ENCODE measurements at places on chromosomes 4 and X.

DNA sequence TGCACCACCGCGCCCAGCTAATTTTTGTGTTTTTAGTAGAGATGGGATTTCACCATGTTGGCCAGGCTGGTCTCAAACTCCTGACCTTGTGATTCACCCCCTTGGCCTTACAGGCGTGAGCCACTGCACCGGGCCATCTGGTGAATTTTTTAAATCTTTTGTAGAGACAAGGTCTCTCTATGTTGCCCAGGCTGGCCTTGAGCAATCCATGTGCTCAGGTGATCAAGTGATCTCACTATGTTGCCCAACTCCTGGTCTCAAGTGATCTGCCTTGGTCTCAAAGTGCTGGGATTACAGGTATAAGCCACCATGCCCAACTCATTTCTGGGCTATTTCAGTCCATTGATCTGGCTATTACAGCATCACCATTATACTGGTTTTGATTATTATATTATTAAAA is 22.2 kb upstream of the GALNT7 start:
- DNase-seq, result no peak

- no peak for DNase-seq
Measured at GRCh38 chrX:136933611-136934145, 53.2 kb upstream of the RBMX start.

DNA sequence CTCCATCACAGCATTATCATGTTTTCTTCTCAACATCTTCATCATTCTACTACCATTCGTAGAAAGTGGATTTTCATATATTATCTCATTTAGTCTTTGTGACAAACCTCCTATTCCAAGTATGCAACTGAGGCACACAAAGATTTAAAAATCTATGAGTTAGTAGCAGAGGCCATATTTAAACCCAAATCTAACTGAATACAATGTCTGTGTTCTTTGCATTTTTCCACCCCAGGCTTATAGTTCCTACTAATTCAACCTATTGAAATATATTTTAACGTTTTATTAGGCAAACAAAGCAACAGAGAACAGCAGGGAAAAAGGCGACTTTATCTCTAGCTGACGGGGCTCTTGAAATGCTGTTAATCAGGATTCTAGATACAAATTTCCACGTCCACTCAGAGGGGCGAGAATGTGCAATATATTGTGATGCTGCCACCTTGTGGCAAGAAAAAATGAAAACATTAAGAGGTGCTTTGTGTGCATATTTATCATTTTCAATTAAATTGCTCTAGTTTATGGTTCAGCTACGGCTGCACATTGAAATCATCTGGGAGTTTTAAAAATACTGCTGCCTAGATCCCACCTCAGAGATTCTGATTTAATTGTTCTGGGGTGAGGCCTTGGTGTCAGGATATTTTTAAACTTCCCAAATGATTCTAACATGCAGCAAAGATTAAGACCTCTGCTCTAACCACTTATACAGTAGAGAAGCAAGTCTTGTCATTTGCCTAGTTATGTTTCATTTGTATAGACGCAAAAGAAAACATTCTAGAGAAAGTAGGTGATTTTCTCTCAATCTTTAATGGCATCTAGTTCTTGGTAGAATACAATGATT is 315.9 kb downstream of the MAPK10 start:
- no peak for DNase-seq

DNA sequence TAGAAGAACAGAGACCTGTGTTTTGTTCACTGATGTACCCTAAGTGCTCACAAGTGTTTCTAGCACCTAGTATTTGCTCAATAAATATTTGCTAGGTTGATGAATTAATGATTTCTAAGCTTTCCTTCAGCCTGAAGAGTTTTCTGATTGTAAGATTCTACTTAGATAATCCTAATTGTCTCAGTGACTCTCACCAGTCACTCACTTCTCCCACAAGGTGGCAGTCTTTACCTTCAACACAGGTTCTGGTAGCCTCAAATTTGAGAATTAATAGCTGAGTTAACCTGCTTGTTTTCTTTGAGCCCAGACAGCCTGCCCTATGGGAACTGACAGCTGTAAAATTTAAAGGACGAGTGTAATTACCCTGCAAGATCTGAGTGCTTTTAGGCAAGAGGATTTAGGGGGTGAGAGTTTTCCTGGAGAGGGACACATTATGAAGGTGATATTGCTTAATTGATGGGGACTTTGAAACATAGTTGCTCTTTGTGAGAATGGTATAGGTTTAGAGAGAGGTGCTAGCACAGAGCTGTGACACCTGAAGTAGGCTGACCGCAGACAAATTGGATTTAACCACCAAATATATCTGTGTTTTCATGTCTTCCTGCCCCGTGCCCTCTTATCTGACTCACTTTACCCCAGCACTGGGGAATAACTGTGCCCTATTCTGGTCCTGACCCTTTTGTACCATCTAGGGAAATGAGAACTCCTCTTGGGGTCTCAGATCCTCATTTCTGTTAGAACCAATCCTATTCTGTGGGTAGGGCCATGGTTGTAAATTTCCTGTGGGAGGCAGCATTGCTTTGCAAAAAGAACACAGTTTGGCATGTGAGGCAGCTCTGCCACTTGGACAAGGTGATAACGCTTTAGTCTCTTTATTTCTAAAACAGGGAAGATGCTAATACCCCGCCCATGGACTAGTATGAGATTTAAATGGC is 27.7 kb downstream of the CD38 start:
- no peak for DNase-seq

DNA sequence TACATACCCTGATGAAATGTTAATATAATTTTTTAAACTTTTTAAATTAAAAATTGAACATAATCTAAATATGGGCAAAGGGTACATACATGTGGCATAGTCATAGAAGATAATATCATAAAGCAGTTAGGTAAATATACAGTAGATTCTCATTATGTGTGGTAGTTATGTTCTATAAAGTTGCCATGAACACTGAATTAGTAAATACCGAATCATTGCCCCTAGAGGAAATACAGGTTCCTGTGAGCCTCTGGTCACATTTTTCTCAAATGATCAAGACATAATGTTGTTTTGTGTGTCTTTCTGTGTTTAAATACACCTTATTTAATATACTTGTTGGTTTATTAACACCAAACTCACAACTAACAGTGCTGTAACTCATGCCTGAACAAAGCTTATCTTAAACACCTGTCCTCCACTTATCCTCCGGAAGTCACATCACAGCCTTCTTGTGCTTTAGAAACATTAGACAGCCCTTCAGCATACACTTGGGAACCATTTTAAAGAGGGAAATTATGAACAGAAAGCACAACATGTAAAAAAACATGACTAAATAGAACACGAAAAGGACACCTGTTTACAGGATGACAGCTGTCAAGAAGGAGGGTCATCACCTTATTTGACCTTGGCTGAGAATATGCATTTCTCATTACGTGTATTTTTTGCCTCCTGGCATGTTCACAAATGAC is 169.4 kb upstream of the NAP1L5 start:
- no peak for DNase-seq

GRCh38 chrX:15350329-15350996 is 15.1 kb upstream of the PIGA start:
- no peak for DNase-seq

DNA sequence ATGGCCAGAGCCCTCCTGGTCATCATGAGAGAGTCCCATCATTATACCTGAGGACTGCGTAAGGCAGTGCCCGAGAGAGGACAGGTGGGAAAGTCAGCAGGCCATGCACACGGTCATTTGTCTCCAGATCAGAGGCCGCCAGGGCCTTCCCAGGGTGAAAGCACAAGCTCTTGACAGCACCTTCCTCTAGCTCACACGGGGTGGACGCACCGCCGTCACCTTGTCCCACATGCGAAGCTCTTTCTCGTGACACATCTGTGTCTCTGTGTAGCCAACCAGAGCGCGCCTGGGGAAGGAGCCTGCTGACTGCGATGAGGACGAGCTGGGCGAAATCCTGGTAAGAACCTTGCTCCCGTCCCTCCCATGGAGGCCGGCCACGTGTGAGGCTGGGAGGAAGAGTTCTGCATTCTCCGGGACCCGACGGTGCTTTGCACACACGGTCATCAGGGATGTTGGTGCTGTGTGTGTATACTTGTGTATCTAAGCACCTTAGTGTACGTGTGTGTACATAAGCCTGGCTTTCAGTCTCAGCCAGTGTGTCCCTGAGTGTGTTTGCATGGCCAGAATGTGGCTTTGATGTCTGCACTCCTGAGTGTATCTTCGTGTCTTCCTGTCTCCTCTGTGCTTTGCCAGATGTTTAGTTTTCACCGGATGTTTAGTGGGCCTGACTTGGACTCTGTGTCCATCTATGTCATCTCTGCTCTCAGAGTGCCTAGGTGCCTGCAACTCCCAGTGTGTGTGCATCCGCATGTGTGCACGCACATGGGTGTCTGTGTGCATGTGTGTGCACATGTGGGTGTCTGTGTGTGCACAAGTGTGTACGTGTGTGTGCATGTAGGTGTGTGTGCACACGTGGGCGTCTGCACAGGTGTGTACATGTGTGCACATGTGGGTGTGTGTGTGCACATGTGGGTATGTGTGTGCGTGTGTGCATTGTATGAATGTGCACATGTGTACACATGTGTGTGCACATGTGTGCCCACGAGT is 15.1 kb downstream of the ATP5ME start:
- no peak for DNase-seq

DNA sequence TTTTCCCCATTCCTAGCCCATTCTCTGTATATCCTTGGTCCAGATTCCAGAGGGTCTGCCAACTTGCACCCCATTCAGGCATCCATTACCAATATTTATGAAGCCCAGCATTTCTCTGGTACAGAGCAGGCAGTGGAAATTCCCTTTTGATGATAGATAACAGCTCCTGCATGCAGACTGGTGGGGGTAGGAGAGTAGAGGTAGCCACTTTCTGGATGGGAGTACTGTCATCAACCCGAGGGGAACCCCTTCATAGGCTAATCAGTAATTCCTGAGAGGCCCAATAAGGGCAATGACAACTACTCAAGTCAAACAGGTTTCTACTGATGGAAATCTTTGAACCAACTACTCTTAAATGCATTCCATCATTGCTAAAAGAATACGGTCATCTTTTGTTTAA is 63.7 kb downstream of the COL25A1 start:
- DNase-seq, result no peak

DNA sequence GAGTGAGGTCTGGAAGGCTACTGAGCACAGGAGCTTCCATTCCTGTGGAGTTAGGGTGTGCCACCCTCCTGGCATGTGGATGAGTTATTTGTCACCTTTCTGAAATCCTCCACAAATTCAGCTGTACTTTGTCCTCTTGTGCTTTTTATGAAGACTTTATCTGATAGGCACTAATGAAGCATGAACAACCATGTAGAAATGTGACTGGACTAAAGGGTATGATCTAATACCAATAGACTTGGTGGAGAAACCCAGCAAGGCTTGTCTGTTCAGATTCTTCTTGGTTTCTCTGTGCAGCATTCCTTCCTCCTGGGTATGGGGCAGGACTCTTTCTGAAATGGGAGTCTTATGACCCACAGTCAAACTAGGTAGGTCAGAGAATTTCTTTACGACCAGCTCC is 9.6 kb downstream of the NBDY start:
- DNase-seq, result no peak

GRCh38 chrX:790783-791360 is 160.3 kb downstream of the SHOX start:
- DNase-seq, result no peak

GRCh38 chr4:155774033-155774432 is 15.2 kb downstream of the GUCY1B1 start:
- DNase-seq, result no peak

- no peak for DNase-seq
Measured at GRCh38 chrX:46599051-46599560, 25.5 kb downstream of the CHST7 start.

GRCh38 chr4:2487632-2488031 is 18.7 kb downstream of the RNF4 start:
- peak; percentile 38 for DNase-seq

DNA sequence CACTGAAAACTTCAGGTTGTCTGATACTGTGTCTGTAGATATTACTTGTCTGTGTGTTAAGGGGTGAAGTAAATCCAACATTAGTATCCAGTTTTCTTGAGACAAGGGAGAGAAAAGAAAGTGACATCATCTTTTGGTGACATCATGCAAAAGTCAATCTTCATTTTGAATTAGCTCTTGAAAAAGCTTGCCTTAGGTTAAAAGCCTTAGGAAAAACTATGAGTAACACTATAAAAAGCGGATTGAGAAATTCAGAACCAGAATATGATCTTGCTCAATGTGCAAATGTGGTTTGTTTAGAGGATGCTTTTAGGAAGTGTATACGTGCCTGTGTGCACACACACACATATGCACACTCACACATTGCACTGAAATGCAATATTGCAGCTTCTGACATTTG is 345.8 kb upstream of the CASK start:
- no peak for DNase-seq

DNA sequence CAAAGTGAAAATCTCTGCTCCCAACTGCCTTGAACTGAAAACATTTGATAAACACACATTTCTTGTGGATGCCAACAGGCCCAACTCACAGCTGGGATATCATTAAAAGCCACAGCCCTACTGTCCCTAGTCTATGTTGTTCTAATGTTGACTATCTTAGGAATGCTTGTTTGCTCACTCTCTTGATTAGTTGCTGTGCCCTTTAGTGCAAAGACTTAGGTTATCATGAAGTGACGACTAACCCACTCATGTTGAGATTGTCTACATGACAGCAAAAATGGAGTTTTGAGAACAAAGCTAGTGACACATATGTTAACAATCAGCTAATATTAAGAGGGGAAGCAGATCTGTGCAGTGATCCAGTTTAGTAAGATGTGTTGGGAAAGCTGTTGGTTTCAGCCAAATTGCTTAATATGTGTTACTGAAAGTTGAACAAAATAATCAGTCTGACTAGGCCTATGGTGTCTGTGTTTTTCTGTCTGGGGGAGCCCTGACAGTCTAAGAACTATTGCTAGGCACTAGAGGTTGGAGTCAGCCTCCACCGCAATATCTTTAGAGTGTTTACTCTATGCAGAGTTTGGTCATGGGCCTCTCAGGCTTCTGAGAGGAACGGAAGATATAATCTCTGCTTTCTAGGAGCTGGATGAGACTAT is 125.5 kb downstream of the ATG4A start:
- no peak for DNase-seq

GRCh38 chr4:113145147-113145518 is 95.7 kb downstream of the ANK2 start:
- DNase-seq, result no peak

DNA sequence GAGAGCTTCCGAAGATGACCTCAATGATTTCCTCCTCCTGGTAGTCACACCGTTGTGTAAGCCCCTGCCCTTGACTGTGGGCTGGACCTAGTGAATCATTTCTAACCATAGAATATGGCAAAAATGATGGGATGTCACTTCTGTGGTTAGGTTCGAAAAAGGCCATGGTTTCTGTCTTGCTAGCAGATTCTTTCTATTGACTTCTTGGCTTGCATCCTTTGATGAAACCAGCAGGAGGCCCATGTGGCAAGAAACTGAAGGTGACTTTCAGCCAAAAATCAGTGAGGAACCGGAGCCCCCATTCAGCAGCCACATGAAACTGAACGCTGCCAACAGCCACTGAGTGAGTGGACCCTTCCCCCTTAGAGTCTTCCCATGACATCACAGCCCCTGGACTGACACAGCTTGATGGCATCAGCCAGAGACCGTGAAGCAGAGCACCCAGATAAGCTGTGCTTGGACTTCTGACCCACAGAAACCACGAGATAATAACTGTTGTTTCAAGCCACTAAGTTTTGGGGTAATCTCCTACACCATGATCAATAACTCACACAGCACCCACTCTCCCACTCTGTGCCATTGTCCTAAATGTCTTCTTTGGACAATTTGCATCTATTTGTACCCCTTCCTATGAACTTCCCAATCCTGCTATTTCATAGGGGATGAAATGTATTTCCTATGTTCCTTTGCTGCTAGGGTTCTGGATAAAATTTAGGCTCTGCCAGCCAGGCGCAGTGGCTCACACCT is 148.0 kb upstream of the STX18 start:
- peak; percentile 36 for DNase-seq

All from GM12891 (cell line).